Osteocyte (in vitro differentiated cells): ENCODE measurements at places on chromosomes 3 and 15.
A peak's percentile ranks its signal among the peaks of the same experiment; 100 is the strongest.

DNA sequence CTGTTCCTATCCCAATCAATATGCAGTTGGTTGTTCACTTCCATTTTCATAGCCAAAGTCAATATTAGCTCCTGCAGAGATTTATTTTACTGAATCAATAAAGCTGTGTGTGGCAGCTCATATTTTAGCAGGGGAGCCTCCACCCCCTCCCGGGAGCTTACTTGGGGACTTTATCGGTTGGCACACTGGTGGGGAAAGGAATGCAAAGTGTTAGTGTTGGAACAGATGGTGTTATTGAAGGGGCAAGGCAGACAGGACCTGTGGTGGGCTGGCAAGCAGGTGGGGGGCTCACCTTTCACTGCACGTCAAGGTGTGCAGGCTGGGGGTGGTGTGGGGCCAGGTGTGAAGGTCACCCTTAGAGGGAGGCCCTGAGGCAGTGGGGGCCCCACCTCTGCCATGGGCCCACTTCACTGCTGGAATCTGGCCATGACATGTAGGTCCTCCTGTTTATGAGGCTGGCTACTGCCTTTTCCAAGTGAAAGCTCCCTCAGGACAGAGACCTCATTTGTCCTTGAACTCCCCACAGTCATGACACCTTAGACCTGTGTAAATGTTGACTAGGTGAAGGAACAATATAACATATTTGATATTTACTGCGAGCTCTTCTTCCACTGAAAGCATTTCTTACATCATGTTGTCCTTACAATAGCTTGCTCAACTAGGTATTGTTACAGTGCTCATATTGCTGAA, 44.0 kb upstream of the SEC22A start:
- no peak for DNase-seq

DNA sequence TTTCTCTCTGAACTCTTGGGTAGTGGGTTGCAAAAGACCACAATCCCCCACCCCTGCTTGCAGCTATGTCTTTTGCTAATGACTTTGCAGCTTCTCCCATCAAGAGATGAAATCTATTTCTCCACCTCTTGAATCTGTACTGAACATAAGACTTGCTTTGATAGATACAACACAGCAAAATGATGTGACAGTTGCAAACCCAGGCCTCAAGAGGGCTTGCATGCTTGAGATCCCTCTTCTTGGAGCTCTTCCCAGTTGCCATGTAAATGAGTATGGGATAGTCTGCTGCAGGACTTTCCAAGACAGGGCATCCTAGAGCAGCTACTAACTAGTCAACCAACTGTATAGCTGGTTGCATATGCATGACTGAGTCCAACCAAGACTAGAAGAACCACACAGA, 783.6 kb downstream of the PDCD6IP start:
- no peak for DNase-seq

DNA sequence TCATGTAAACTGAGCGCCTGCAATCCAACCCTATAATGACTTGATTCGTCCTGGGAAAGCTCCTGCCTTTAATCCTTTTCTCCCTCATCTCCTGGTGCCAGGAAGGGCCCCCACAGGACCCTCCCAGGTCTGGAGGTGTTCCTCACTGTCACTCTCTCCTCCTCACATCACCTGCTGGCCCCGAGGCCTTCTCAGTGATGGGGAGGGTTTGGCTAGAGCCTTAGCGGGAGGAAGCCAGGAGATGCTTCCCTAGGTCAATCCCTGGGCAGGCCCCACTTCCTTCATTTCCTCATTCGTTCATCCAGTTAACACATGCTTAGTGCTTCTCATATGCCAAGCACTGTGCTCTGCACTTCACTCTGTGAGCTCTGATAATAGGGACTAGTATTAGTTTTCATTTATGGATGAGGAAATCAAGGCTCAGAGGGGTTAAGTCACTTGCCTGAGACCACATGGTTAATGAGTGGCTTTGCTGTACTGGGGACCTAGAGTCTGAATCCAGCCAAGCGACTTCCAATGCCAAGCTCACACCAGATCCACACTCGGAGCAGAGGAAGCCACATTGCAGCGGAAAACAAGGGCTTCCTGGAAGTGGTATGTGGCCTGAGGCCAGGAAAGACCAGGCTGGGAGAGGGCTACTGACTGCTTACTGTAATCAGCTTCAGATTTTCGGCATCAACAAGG, 50.3 kb upstream of the CHRNB4 start:
- DNase-seq = peak; percentile 75

- DNase-seq = peak; percentile 73
Measured at GRCh38 chr15:88648357-88649214, 9.8 kb downstream of the ISG20 start.

DNA sequence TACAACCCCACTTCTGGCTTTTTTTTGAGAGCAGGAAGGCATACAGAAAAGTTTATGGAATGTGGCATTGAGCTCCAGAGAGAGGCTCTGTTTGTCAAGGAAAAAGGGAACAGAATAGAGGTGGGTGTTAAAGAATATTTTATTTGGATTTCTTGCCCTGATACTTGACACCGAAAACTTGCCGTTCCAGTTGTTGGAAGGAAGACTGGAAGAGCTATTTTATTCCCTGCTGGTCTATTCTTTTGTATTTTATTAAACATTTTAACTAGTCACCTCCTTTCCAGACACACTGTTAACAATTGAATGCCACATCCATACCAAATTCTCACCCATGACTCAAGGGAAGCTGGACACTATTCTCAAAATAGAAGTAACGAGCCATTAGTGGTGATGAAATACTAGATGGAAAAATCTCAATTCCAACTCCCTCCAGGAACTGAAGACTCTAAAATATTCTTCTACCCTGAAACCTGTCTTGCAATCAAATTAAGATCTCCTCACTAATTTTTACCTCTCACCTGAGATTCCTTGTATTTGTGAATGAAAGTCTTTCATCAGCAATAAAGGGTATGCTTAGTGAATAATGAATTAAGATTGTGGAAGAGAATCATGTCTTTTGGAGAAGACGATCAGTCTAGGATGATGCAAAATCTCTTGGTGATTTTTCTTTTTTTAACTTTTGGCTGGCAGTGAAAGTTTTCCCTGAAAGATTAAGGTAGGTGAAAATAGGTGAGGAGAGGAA, 28.5 kb downstream of the GREM1 start:
- no peak for DNase-seq

- DNase-seq = no peak
Measured at GRCh38 chr15:56244038-56244810, 545 bp upstream of the RFX7 start.

- DNase-seq = peak; percentile 32
Measured at GRCh38 chr15:73678498-73678897, 5.7 kb upstream of the CD276 start.

GRCh38 chr15:39770748-39771689, 11.6 kb downstream of the FSIP1 start:
- no peak for DNase-seq

GRCh38 chr3:149395107-149396089, 17.9 kb upstream of the TM4SF1 start:
- peak; percentile 90 for DNase-seq

DNA sequence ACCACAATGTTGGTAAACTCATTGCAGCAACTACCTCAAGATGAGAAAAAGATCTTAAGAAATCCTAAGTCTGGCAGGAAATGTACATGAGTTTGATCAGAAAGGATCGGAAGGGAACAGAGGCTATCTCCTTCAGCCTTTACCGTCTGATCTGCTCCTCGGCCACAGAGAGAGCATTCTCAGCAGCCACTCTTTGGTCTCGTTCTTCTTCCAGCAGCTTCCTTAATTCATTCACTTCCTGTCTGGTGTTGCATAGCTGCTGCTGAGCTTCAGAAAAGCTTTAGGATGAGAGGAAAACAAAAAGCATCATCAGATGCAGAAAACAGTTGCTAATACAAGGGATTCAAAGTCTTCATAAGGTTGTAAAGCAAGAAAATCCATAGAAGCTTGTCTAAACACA, 6.6 kb upstream of the HCLS1 start:
- DNase-seq = no peak
